ENCODE measurements at places on chromosomes 12 and 14.

DNA sequence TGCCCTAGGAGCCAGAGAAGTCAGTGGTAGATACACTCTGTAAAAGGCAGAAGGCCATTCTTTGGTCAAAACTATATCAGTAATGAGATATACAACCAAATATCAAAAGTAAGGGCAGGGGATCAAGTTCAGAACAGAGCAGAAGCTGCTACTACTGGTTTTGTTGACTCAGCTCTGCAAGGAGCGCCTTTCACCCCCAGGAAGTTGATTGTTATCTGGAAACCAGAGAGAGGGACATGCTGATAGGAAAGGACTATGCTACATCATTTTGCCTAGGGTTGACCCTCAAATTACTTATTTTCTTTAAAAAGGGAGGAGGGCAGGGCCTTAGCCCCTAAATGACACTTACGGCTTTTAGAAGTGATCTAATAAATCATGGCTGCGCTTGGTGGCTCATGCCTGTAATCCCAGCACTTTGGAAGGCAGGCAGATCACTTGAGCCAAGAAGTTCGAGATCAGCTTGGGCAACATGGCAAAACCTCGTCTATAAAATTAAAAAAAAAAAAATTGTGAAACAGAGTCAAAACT is 194.0 kb downstream of the KLHL28 start:
- DNase-seq, result no peak

DNA sequence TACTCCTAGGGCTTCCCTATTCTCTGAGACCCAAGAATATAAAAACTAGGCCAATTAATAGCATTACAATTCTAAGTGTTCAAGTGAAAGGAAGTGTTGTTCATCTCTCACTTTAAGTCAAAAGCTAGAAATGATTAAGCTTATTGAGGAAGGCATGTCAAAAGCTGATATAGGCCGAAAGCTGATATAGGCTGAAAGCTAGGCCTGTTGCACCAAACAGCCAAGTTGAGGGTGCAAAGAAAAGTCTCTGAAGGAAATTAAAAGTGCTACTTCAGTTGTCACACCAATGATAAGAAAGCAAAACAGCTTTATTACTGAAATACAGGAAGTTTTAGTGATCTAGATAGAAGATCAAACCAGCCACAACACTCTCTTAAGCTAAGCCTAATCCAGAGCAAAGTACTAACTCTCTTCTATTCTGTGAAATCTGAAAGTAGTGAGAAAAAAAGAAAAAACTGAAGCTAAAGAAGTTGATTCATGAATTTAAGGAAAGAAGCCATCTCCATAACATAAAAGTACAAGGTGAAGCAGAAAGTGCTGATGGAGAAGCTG is 68.9 kb downstream of the SLC6A15 start:
- DNase-seq, result no peak

DNA sequence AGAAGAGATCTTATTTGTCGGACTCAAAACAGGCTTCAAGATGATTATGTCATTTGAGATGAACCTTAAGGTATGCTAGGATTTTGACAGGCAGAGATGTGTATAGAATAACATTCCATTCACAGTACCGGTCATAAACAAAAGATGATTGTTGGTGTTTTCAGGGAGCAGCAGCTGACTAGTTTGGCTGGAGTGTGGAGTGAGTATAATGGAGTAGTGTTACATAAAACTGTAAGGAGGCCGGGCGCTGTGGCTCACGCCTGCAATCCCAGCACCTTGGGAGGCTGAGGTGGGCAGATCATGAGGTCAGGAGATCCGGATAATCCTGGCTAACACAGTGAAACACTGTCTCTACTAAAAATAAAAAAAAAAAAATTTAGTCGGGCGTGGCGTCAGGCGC is 23.9 kb downstream of the SERPINA10 start:
- no peak for DNase-seq

- DNase-seq, result no peak
Observed at GRCh38 chr14:65954942-65955341, 531.2 kb upstream of the CCDC196 start.

- DNase-seq, result peak; percentile 39
Observed at GRCh38 chr14:65210118-65210821, 108.0 kb upstream of the MAX start.
